ENCODE measurements at places on chromosomes 2 and 18.
A peak's percentile ranks its signal among the peaks of the same experiment; 100 is the strongest.

- no peak for DNase-seq
These were observed 458.8 kb downstream of the METTL4 start for GRCh38 chr18:2112435-2113045.

DNA sequence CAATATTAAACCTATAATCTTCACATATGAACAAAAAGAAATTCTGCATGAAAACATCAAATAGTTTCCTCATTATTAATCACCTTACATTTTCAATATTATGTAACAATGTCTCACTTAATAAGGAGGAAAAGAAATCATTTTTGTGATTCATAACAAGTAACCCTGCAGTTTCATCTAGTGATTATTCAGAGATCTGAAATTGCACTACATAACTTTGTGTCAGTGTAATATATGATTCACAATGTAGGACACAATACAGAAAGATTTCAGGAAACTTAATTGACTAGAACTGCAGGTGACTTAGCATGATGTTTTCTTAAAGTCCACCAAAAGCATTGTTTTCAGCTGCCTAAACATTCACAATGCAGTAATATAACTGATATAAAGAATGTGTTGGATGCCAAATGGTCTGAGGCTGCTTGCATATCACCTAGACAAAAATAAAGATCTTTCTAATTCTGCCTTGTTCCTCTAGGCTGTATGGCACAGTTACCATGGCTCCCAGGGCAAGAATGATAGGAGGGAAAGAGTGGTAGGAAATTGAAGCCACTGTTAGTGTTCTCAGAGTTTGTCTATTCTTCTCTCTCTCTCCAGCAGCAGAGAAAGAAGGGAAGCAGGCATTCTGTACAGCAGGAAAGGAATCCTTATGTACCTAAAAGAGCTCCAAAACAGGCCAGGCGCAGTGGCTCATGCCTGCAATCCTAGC lies 366.6 kb downstream of the FSIP2 start:
- DNase-seq = no peak

DNA sequence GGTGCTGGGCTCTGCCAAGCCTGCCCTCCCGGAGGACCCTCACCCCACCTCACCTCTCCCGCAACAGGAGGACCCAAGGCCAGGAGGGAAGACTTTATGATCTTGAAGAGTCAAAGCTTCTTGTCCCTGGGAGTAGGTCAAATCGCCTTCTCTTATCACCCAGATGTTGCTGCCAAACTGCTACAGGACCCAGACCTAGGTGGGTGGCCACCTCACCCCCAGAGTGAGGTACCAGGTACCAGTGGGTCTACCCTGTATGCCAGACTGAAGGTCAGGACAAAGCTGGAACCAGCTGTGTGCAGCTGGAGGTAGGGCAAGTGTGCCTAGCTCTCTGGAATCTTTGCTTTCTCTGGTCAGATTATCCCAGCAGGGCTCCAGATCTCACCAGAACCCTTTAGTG lies 197.2 kb downstream of the ZFP36L2 start:
- DNase-seq = no peak

GRCh38 chr18:74115046-74115445 lies 32.6 kb downstream of the FBXO15 start:
- no peak for DNase-seq

DNA sequence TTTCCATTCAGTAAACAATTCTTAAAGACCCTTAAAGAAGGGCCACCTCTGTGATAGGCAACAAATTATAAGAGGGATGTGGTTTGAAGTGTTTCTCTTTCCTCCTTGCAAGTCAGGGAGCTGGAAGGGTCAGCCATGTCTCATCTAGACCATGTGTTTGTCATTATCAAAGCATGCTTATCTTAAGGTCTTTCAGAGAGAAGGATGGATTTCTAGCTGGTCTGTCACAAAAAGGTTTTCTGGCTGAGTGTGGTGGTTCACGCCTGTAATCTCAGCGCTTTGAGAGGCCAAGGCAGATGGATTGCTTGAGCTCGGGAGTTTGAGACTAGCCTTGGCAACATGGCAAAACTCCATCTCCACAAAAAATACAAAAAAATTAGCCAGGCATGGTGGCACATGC lies 59.2 kb upstream of the PEX13 start:
- DNase-seq = no peak

- no peak for DNase-seq
These were observed 158.4 kb upstream of the CDH7 start for GRCh38 chr18:65592435-65592834.

- no peak for DNase-seq
These were observed 1137.4 kb upstream of the FAM98A start for GRCh38 chr2:34736482-34736881.

- no peak for DNase-seq
These were observed 185.9 kb upstream of the FOSL2 start for GRCh38 chr2:28206762-28207161.

DNA sequence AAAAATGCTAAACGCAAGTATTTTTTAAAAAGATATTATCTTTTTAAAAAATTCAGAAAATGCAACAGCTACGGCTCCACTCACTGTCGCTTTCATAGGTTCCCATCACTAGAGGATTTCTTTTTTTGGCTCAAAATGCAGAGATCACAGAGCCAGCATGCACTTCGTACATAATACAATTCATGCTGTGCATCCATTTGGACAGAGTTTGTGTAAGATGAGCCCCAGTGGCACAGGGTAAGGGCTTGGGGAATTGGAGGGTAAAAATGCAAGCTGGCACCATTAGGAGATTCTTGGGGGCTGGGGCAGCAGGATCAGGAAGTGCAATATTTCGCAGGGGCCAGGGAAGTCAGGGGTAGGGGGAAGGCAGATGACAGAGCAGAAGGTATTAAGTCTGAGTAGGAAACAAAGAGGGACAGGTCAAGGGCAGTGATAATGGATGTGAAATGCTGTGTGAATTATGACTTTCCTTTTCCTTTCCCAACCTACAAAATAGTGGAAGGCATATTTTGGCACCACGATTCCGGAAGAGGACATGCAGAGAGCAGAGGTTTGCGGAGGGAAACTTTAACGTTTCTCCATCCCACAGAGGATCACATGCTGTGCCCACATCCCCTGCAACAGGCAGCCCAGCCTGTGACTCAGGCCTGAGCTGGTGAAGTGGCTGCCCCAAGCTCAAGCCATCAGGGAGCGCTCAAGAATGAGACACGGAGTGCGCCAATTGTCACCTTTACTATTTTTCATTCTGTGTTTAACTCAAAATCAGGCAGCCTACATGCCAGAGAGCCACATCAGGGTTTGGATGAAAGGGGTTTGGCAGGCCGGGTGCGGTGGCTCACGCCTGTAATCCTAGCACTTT lies 4.7 kb downstream of the CAPG start:
- DNase-seq = no peak

GRCh38 chr2:98569197-98569793 lies 39.0 kb downstream of the COA5 start:
- DNase-seq = peak; percentile 20

GRCh38 chr18:2847317-2848246 lies 776 bp downstream of the EMILIN2 start:
- DNase-seq = no peak

GRCh38 chr2:127165539-127165935 lies 54.6 kb downstream of the CYP27C1 start:
- DNase-seq = no peak

DNA sequence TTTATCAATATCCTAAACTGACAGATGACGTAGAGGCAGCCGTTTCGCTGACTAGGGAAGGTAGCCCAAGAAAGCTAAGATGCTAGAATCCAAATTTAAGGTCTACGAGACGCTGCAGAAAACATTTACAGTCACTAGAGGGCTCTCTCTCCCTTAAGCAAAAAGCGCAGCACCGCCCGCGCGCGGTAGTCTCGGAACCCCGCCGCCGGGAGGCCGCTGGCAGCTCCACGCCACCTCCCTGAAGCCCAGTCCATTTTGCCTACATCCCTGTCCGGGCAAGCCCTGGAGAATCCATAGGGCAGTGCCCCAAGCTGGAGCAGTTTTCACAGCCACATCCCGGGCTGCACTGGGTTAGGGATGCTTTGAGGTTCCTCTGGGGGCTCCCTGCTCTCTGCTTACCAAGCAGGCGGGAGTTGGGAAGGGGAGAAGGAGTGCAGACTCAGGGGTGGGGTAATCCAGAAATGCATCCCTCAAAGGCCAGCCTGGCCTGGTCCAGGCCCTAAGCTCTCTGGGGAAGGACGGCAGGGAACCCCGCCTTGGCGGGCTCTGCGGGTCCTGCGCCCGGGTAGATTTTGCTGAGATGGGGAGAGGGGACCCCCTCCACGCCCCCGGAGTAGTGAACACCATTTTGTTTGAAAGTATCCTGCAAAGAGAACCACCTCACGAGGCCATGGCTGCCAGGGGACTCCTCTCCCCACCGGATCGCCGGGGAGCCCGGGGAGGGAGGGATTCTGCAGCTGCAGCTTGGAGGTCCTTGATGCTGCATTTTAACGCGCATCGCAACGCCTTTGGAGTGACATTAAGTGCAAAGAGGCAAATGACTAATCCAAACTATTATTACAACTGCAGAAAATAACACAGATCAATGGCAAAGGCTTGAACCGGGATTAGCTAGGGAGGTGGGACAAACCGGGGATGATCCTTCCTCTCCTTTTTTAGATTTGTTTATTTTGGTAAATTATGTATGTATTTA lies 1.3 kb upstream of the DPYSL5 start:
- peak; percentile 57 for DNase-seq

GRCh38 chr2:204115137-204116056 lies 178.8 kb downstream of the ICOS start:
- no peak for DNase-seq

DNA sequence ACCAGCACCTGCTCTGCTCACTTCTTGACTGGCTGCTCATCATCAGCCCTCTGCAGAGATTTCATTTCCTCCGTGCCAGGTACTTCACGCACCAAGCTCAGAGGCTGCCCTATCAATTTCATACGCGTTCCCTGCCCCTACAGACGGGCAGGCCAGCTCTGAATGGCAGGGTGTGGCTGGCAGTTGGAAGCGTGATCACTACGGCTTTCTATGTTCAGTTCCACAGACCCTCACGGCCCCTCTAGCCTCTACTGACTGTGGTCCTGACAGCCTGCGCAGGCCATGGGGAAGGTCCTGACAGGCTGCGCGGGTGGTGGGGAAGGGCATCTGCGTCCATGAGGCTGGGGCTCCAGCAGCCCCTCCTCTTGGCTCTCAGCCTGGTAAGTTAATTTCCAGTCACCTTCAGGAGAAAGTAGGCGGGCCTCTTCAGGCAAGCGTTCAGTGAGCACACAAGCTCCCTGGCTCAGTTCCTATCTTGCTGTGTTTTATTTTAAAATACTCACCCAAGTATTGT lies 154.8 kb downstream of the ZNF236 start:
- no peak for DNase-seq

GRCh38 chr2:6352906-6353515 lies 512.7 kb downstream of the CMPK2 start:
- no peak for DNase-seq

DNA sequence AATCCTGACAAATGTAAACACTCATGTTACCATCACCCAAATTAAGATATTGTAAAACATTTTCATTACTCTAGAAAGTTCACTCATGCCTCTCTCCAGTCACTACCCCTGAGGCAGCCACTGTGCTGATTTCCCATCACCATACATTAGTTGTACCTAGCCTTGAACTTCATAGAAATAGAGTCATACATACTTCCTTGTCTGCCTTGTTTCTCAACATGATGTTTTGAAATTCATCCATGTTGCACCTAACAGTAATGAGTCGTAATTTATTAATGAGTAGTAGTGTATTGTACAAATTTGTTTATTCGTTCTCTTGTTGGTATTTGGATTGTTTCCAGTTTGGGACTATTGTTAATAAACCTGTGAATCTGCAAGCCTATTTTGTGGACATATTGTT lies 49.0 kb upstream of the TWSG1 start:
- DNase-seq = no peak

DNA sequence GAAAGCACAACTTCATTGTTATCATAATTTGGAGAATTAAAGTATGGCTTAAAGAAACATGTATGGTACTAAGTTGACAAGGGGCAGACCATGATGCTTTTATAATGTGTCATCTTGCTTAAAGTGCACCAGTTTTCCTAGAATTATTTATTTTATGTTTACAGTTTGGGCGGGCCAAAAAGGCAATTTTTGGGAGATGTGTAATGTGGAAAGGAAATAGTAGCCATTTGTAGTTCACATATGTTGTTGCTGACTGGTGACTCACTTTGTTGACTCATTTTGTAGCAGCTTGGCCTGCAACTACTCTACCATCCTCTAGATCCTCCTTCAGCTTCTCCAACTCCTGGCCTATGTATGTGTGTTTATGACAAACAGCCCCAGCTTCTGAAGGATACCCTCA lies 7.7 kb downstream of the ZSCAN30 start:
- DNase-seq = no peak

DNA sequence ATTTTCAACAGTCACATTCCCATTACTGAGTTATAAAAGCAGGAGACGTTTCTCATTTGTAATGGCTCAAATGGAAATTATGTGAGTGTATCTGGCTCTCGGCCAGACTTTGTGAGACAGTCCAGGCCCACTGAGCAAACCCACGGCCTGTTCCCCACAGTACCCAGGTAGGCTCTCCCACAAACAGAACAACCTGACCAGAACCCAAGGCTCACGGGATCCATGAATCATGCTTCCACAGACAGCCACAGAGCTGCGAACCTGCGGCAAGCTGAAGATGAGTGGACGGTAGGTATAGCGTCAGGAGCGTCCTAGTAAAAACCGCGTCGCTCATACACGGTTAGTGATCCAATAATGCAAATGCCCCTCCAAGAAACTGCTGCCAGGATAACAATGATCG lies 34.2 kb downstream of the NDUFA10 start:
- DNase-seq = no peak

- no peak for DNase-seq
These were observed 29.3 kb downstream of the TGFA start for GRCh38 chr2:70523996-70524965.

DNA sequence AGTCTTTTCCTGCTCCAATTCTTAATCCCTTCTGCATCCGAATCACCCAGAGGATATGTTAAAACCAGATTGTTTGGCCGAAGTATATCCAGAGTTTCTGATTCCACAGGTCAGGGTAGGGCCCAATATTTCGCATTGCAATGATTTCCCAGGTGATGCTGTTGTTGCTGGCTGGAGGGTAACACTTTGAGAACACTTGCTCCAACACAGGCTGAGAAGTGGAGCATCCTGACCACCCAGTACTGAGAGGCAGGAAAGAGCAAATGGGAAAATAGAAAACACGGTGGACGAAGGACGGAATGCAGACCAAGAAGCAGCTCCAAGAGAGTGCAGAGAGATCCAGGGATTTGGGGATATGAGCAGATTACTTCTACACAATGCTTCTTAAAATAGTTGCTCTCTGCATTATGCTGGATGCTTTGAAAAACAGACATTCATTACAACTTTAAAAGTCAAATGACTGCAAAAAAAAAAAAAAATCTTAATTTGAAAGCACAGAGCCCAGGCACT lies 362.2 kb upstream of the SLC14A2 start:
- DNase-seq = no peak

- DNase-seq = no peak
These were observed 413.6 kb downstream of the THSD7B start for GRCh38 chr2:137178951-137179377.
